ENCODE measurements at places on chromosomes 11 and 22. TPM values are rescaled to one million over a fixed set of nuclear protein-coding genes. Genes with fewer than 3 reads are reported as not detected.

KREMEN1 gene
- 0.03 TPM for total RNA-seq

GRCh38 chr11:34344768-34345539, 12.9 kb downstream of the ABTB2 start:
- no peak for DNase-seq

GRCh38 chr11:128207861-128208321, 379.5 kb downstream of the ETS1 start:
- DNase-seq: no peak

SLC22A6 gene
- not detected for total RNA-seq

- DNase-seq: no peak
Measured at GRCh38 chr11:103234974-103235373, 125.7 kb downstream of the DYNC2H1 start.

DNA sequence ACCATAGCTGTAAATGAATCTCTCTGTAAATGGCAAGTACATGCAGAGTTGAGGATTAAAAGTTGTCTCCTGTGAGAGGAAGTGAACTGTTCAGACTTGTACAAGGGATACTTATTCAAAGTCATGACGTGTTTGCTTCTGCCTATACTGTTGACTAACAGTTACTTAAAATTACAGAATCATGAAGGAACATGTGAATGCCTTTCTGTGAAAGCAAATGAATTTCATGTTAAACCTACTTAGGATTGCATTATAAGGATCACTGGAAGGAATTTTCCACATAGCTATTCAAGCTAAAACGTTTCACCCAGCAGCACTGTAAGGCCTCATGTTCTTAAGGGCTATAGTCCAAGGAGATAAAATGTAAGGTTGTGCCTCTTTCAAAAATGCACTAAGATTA, 93.4 kb upstream of the BIRC3 start:
- no peak for DNase-seq

RIMBP3C gene
- total RNA-seq: 0.20 TPM

GRCh38 chr22:11307998-11308397, 4220.0 kb upstream of the OR11H1 start:
- DNase-seq: no peak

- no peak for DNase-seq
Measured at GRCh38 chr11:129625930-129626329, 189.7 kb upstream of the TMEM45B start.

GRCh38 chr22:17331690-17332089, 37.6 kb upstream of the CECR2 start:
- no peak for DNase-seq

DNA sequence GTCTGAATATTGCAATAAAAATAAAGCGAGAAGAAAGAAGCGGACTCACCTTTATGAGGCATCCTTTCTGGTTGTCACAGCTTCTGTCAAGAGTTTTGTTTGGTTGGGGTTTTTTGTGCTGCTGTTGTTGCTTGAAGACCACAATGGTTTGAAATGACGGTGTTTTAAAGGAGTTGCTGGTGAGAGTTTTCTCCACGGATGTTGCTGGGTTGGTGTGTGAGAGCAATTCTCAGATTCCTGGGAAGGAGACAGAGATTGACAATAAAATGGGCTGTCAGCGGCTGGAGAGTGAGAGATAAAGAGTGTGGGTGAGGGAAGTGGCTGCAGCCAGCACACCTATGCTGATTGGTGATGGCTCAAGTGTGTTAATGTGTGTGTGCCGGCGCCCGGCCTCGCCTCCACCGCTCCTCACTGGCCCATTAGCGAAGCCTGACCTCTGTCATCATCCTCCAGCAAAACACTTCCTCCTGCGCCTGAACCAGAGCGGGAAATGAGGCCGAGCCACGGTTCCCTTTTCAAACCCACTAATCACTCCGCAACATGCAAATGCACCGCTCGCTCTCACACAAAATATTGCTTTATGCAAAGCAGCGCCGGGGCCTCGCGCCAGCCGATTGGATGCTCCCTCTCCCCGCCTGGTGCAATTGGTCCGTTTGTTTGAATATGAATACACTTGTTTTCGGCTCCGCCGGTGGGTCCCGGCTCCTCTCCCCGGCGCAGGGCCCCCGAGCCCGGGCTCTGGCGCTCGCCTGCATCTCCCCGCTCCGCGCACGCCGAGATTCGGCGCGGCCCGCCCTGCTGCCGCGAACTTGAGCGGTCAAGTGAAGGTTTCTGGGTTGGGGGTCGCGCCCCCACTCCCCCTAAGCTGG, at the start of gene PAX6:
Gene PAX6 (minus strand): TSS at position 544 of the 869 bp plus-strand sequence. CDS start 4,911 bp downstream, outside the sequence.
- no peak for DNase-seq

- no peak for DNase-seq
Measured at GRCh38 chr11:109267293-109268095, 154.5 kb upstream of the C11orf87 start.

P4HA3 gene
- not detected for total RNA-seq

DNA sequence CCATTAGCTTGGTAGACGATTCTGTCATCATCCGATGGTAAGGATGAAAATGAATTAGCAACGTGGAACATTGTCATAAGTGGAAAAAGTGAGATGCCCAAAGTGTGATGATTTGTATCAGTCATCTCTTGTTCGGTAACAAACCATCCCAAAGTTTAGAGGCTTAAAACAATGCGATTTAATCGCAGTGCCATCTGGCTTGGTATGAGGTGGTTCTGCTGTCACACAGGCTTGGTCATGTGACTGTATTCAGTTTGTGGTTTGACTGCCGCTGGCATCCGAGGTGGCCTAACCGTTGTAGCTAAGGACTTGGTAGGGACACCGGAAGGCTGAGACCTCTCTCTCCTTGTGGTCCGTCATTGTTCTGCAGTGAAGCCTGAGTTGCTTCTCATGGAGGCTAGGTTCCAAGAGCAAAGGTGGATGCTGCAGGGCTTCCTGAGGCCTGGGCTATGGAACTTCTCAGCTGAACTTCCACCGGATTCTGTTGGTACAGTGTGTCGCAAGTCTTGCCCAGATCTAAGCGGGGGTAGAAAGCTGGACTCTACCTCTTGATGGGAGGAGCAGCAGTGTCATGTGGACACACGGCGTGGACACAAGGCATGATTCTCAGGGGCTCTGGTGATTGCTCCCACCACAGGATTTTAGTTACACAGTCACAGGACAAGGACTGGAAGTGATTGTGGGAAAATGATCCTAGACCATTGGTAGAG, 36.3 kb downstream of the BCR start:
- peak; percentile 30 for DNase-seq

DNA sequence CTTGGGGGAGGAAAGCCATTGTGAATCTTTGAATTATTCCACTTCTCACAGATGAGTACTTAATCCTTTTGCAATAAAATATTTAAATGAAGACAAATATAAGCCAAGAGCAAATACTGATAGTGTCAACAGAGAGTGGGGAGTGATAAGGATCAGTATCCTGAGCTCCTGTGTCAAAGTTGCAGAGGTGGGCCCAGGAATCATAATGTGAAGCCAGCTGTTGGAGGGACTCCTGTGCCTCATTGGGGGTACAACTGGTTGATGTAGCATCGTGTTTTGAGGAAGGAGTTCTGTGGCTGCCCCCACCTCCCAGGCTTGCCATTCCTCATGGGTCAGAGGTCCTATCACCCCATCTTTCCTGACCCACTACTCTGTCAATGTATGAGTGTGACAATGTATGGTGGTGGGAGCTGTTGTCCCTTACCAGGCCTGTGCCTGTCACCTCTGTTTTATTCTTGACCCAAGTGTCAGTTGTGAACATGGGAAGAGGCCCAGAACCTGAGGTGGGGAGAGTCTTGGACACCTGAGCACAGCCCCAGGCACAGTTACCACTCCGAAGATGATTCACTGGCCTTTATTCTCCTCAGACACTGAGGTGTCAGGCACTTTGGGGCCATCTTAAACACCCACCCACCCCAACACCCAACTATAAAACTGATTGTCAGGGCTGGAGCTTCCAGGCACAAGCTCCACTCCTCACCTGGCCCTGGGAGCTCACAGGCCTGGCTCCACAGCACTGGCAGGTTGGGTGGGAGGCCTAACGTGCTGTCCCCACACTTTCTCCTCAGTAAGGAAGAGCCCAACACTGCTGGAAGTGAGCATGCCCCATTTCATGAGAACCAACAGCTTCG, 38.4 kb downstream of the KCNQ1OT1 start:
- no peak for DNase-seq

TSKU gene
- 0.30 TPM for total RNA-seq

DNA sequence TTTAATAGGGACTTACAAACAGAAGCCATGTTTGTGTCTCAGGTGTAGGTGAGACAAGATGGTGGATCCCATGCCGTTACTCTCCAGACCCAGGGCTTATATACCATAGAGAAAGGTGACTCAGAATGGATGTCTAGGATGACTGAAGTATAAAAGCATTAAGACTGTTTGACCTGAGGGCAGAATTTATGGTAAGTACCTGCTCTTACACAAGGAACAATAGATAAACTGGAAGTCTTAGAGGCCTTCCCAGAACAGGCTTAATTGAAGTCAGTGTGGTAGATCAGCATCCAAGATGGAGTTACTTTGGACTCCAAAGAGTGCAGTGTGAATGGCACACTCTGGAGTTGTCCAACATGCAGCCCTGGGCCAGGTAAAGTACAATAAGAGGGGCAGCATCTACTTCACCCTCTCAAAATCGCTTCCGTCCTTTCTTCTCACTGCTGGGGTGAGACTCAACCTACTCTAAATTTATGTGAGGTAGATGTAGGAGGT, 387.0 kb upstream of the DDI1 start:
- DNase-seq: no peak

GRCh38 chr11:126409620-126409985, 54.1 kb downstream of the ST3GAL4 start:
- no peak for DNase-seq

IFTAP gene
- 2.8 TPM for total RNA-seq
